ENCODE measurements at places on chromosomes 11 and 22.
A peak's percentile ranks its signal among the peaks of the same experiment; 100 is the strongest.

DNA sequence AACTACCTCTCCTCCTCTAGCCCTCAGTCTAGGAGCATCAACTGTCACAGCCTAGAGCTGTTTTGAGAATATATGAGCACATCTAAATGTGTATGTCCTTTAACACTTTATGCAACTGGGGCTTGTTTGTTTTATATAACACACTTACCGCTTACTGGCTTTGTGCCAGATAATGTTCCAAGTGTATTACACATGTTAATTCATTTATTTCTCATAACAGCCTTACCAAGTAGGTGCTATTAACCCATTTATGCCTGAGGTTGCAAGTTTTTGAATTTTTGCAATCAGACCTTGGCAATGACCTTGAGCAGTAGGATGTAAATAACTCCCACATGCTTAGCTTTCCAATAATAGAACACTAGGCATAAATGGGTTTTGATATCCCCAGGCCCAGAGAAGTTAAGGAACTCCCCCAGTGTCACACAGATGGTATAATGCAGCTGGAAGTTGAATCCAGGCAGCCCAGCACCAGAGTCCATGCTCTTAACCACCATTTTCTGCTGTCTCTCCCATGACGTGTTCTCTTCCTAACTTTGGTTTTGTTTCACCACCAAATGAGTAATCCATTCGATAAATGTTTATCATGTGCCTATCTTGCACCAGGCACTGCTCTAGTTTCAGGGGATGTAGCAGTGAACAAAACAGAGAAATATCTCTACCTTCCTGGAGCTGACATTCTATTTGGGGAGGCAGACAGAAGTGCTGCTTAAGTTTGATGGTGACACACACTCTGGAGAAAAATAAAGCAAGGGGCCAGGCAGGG, 23.1 kb downstream of the PRDM11 start:
- no peak for DNase-seq

DNA sequence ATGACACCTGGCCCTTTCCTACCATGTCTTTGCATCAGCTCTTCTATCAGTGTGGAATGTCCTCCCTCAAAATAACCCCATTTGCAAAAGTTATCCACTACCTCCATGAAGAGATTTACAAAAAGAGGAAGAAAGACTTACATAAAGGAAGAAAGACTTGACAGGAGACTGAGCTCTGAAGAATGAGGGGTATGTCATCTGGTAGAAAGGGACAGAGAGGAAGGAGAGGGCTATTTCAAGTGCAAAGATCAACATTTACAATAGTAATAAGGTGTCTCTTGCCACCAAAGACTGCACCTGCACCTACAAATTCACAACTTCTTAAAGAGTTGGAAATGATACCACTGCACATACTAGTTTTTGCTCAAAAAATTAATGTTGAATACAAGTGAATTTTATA, 18.2 kb downstream of the PAK1 start:
- no peak for DNase-seq

GRCh38 chr22:16808744-16809143, 16.5 kb downstream of the XKR3 start:
- no peak for DNase-seq

DNA sequence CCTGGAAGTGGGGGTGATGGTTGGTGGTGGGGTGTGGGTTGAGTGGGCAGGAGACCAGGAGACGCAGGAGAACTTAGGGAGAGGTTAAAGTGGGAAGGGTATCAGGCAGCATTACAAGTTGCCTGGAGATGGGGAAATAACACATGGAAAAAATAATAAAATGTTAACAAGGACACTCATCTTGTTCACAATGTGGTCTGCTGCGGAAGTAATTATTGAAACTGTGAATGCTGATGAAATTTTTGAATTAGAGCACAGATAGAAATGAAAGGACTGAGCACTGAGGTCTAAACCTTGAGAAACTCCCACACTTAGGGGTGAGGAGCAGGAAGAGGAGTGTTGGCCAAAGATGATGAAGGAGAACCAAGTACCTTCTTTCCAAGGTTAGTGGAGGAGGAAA, 346.0 kb upstream of the PLET1 start:
- no peak for DNase-seq

- DNase-seq, result no peak
Observed at GRCh38 chr11:8355416-8355742, 91.7 kb upstream of the LMO1 start.

DNA sequence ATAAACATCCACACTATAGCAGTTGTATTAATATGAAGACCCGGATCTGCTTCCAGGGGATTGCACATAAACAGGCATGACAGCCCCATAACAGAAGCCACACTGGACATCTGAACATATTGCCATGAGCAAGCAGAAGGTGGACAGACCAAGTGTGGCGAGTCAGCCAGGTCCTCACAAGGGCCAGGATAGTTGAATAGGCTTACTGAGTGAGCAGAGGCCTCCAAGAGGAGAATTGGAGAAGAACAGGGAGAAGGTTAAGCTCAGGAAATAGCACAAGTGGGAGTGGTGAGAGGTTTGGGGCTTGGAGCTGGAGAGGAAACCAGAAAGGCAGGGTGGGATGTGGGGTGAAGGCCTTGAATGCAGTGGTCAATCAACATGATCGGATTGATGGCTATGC, 10.8 kb downstream of the SLC35C1 start:
- DNase-seq, result no peak

DNA sequence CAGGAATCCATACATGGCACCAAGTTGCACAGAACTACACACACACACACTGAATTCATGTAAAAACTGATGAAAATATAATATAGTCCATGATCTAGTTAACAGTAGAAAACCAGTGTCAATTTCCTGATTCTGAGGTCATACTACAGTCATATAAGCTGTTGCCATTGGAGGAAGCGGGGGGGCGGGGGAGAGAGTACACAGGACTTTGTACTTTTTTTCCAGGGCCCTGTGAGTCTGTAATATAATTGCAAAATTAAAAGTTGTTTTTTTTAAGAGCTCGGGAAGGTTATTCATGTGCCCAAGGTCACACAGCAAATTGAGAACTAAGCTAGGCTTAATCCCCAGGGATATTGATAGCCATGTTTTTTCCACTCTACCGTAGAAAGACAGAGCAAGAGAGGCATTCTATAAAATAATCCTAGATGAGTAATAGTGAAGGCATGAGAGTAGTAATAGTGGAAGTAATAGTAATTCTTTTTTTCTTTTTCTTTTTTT, 312.3 kb downstream of the MN1 start:
- peak; percentile 30 for DNase-seq

DNA sequence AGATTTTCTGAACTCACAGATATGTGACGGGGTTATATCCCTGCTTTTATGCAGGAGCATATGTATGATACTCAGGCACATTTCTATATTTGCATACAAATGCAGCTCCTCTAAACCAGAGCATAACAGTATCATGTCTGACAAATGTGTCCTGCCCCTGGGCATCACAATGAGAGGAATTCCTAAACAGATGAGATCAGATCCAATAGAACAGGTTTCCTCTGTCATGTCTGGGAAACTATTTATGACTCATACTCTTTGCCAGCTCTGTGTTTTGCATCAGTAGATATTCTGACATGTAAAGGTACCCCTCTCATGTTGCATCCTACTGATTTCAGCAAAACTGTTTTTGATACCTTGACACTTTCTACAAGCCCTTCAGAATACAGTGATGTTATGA, 29.4 kb downstream of the SYT9 start:
- DNase-seq, result peak; percentile 67

DNA sequence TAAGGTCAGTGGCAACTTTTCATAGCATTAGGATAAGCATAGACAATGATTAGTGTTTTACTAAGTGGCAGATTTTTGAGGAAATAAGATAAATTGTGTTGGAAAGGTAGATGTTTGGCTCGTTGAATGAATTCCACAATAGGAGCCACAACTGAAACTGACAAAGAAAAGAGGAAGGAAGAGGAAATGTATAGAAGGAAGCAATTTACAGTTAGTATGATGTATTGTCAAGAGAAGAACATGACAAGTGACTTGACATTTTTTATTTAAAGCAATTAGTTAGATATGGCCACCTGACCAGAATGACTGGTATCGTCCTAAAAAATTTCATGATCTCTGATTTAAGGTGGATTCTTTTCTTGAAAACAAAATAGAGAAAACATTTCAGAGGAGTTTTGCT, 3.1 kb upstream of the RAG2 start:
- no peak for DNase-seq

DNA sequence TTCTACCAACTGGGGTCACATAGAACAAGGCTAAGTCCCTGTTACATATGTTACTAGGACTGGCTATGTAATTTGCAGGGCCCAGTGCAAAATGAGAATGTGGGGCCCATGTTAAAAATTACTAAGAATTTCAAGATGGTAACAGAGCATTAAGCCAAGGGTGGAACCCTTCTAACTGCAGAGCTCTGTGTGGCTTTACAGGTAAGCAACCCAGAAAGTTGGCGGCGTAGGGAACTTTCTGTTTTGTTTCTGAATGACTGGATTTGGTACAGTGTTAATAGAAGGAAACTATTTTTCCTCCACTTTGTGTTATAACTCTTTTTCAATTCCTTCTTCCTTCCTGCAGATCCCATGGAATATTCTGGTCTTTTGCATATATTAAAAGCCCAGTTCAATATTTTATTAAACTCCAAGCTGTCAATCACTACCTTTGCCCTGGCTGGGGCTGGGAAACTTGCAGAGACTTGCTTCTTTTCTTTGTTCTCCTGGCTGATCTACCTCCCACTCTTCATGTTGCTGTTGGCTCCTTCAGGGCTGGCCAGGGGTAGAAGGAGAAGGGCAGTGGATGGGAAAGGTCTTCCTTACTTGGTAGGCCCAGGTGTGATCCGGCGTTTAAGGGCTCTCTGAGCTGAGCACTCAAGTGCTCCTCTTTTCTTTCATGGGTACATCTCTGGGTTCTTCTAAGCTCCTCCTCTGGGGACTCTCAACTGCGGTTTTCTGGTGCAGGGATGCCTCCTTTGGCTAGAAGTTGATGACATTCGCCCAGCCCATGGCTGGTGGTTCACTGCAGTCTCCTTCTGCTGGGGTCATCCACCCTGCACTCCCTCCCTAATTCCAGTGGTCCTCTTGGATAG, 67.7 kb downstream of the SNX19 start:
- no peak for DNase-seq

- peak; percentile 19 for DNase-seq
Observed at GRCh38 chr11:34468209-34468841, 29.6 kb downstream of the CAT start.

DNA sequence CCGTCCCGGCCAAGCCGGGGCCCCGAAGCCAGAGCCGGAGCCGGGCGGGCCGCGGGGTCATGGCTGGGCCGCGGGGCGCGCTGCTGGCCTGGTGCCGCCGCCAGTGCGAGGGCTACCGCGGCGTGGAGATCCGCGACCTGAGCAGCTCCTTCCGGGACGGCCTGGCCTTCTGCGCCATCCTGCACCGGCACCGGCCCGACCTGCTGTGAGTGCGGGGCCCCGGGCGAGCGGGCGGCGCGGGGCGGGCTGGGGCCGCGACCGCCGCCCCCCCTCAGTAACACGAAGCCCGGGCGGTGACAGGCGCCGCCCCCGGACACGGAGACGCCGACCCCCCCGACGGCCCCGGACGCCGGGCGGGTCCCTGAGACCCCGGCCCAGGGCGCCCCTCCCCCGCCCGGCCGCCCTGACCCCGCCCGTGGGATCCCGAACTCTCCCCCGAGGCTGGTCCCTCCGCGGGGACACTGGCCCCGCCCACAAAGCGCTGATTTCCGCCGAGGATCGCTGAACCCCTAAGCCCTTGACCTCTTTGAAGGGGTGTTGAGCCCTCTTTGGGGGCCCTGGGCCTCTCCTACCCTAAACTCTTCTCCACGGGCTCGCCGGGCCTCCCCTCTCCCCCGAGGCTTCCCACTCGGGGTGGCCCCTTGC, 389 bp downstream of the MICALL1 start:
- DNase-seq, result no peak

- DNase-seq, result peak; percentile 55
Observed at GRCh38 chr11:67265633-67266448, 432 bp upstream of the GRK2 start.

DNA sequence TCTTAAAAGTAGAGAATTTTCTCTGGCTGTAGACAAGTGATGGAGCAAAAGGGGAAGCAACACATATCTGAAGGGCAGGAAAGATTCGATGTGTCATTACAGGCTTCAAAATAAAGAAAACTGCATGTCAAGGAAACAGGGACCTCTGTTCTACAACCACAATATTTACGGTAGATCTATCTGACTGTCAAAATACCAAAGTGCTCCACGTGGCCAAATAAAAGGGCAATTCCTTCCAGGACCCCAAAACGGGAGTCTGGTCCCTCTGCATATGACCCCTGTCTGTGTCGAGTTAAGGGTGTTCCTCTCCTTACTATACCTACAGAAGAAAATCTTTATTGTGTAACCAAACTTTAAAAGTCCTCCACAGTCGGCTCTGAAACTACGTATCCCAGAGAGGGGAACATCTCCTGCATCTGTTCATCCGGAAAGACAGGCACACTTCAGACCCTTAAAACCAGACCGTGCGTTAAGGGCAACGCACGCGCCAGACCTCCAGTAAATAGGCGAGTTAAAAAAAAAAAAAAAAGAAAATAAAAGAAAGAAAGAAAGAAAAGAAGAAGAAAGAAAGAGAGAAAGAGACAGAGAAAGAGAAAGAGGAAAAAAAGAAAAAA, 756 bp downstream of the CLNS1A start:
- DNase-seq, result no peak

GRCh38 chr11:10029386-10030121, 264.5 kb downstream of the SBF2 start:
- DNase-seq, result no peak

DNA sequence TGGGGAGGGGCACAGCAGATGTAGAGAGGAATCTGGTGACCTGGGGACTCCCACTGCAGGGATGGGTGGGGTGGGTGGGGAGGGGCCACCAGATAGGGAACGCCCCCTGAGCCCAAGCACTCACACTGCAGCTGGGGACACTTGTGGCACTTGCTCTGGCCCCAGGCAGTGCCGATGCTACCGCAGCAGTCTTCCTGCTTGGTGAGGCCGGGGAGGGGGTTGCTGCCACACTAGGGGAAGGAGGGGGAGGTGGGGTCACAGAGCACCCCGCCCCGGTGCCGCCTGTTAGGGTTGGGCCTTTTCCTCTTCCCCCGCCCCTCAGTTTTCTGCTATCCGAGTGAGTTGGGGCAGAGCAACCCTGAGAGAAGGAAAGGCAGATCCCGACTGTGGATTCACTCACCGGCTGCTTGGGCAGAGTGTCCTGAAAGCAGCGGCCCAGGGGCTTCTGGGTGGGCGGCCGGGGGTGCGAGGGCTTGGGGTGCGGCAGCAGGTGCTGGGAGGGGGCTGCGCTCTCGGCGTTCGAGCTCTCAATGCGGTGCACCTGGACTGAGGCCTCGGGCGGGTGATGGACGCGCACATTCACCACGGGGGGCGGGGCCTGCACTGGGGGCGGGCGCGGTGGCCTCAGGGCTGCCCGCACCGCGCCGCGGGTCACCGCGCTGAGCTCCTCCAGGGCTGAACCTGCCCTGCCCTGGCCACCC, 4.7 kb downstream of the LTBP3 start:
- DNase-seq, result no peak

DNA sequence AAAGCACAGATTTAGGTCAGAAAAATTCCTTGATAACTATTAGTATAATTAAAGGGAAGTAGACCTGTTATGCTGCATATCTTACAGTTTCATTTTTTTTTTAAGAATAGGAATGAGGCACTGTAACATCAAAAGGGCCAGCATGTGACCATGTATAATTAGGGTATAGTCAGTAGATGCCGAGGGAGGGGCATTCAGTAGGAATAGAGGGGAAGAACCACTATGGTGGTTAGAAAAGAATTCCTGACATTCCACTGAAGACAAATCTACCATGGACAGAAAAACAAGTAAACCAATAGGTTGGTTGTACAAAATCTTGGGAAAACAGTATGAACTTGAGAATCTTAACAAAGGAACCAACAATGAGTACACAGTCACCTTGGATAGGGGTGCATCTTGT, 78.4 kb upstream of the CCDC179 start:
- no peak for DNase-seq

All from dermis microvascular lymphatic vessel endothelial cell (primary cell).